ENCODE measurements at places on chromosomes 4 and X.

- no peak for DNase-seq
Measured at GRCh38 chr4:165343353-165344191, 16.1 kb downstream of the MSMO1 start.

- DNase-seq: no peak
Measured at GRCh38 chrX:74372272-74372671, 49.0 kb upstream of the SLC16A2 start.

- no peak for DNase-seq
Measured at GRCh38 chr4:94536649-94537469, 85.1 kb downstream of the PDLIM5 start.

- DNase-seq: no peak
Measured at GRCh38 chr4:88242144-88242543, 42.2 kb downstream of the PPM1K start.

DNA sequence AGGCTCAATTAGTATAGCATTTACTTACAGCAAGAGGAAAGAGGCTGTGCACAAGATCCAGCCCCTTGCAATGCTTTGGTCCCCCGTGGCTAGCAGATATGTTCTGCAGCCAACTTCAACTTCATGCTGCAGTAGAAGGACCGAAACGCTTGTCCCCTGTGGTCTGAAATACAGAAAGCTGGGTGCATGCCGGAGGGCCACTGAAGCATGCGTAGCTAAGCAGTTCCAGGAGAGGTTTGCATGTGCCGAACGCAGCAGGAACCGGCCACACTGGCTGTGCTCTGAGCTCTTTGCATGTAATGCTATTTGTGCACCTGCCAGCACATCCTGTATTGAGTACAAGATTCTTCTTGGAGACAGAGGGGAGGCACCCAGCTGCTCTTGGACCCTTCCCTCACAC is 35.8 kb upstream of the SHISA3 start:
- no peak for DNase-seq

GRCh38 chr4:14529653-14530052 is 472.6 kb upstream of the CPEB2 start:
- DNase-seq: peak; percentile 42

- DNase-seq: no peak
Measured at GRCh38 chr4:84568496-84568895, 14.4 kb upstream of the CDS1 start.

GRCh38 chr4:136873555-136873954 is 658.7 kb downstream of the PCDH18 start:
- no peak for DNase-seq

DNA sequence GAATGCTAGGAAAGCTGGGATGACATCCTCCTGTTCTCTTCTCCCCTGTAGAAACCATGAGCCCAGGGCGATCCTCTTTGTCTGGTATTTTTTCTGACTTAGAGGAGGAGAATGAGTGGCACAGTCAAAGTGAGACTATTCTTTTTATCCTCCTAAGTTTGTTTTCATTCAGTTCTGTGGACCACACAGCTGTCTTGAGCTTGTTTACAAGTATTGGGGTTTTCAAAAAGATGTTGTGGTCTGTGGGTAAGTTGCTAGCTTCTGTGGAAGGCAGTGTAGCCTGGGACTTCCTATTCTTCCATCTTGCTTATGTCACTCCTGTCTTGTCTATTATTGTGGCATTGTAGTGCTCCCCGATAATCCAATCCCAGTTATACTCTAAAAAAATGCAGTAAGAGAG is 223.0 kb downstream of the PAPSS1 start:
- no peak for DNase-seq

GRCh38 chr4:172819353-172819752 is 349.3 kb upstream of the GALNT7 start:
- DNase-seq: no peak
